ENCODE measurements at places on chromosomes 4 and X.
A peak's percentile ranks its signal among the peaks of the same experiment; 100 is the strongest.

GRCh38 chr4:158461336-158461735 is 60.3 kb upstream of the RXFP1 start:
- no peak for DNase-seq

DNA sequence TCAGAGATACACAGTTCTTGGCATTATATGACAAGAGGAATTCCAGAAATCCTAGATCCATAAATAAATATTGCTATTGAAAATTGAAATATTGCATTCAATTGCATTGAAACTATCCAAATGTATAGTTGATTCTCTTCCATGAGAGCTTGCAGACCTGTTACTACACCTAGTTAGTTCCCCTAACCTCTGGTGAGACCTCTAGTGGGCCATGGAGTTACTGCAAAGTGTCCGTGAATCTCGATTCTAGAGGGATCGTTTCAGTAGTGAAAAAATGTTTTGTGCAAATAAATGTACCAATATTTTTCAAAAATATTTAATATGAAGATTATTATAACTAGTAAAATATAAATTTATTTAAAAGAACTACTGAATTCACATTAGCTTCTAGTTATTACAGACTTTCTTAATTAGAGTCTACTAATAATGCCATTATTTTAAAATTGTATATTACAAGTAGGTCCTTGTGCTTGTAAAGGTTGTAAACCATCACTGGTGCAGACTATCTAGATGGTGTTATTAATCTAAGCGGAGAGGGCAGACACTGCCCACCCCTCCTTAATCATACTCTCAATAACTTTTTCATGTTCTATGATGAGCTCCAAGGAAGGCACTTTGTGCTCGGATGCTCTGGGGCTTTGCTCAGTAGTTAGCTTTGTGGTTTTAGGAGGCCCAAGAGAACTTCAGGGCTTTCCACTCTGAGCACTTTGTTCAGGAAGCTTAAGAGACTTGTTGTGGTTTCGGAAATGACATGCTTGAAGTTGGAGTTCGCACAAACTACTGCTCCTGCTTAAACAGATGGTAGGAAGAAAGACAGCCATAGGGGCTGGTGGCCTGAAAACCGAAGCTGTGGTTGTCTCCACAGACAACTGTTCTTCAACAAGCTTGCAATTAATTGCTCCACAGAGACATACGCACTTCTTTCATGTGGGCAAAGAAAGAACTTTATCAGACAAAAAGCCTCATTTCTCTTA is 42.8 kb downstream of the IL21 start:
- DNase-seq, result peak; percentile 69

- peak; percentile 6 for DNase-seq
These were observed 65.3 kb upstream of the SHISA3 start for GRCh38 chr4:42331914-42332368.

GRCh38 chrX:80879143-80879542 is 69.5 kb upstream of the BRWD3 start:
- DNase-seq, result no peak
